Stimulated activated CD8-positive, alpha-beta memory T cell treated with anti-CD3 and anti-CD28 coated beads, Interleukin-4, amount 100 ng/mL, for 1 hour (primary cell): ENCODE measurements at places on chromosomes 2 and 18.

- DNase-seq, result no peak
These were observed 78.0 kb downstream of the CRIM1 start for GRCh38 chr2:36433311-36434217.

- DNase-seq, result no peak
These were observed 18.3 kb upstream of the CDC42EP3 start for GRCh38 chr2:37689751-37690150.

DNA sequence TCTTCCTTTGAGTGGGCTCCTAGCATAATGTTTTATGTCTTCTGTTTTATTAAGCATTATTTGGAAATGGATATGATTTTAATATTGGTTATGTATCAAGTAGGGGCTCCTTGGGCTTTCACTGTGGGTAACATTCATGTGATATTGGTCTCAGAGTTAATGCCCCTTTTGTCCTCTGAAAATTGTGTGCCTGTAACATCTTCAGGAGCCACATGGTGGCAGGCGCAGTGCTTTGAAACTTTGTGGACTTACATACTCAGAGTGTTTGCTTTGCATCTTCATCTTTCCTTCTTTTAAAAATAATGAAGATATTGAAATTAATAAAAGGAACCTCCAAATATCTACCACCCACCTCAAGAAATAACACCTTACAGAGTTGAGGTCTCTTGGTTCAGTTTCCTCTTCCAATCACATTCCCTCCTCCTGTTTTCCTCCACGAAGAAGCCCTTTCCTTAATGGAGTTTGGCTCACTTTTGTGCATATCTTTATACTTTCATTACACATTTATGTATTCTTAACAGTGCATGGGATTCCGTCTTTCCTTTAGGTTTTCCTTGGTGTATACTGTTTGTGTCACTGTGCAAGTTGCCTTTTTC is 73.5 kb downstream of the LIMS1 start:
- no peak for DNase-seq

GRCh38 chr2:163213661-163214081 is 375.1 kb upstream of the KCNH7 start:
- DNase-seq, result no peak

DNA sequence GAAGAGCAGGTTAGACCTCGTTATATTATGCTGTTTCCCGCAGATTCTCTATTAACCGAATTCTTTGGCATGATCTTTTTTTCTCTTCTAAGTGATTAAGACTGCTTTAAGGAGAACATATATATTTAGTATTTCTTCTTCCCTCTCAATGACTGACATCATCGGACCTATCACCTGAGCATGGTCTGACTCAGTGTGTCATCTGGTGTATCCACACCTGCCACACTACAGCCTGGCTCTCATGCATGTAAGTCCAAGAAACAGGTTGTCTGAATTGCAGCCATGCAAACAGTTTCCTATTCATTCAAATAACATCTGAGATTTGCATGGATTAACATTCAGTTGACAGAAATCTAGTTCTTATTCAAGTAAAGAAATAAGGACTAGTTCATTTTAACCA is 55.1 kb upstream of the CWC22 start:
- DNase-seq, result no peak

DNA sequence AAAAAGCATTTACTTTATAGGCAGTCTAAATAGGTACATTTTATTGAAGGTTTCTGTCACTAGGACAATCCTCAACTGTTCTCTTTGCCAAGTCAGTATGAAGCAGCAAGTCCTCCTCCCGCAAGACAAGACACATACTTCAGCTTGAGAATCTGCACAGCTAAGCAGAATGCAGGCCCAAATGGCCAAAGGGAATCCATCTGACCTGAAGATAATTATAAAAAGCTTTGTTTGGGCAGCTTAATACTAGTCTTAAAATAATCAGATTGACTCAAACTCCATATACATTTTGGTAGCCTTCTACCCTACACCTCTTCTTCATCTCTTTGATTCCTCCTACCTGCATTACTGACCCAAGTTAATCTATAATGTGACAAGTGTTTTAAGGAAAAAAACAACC is 1.8 kb downstream of the LANCL1 start:
- no peak for DNase-seq

DNA sequence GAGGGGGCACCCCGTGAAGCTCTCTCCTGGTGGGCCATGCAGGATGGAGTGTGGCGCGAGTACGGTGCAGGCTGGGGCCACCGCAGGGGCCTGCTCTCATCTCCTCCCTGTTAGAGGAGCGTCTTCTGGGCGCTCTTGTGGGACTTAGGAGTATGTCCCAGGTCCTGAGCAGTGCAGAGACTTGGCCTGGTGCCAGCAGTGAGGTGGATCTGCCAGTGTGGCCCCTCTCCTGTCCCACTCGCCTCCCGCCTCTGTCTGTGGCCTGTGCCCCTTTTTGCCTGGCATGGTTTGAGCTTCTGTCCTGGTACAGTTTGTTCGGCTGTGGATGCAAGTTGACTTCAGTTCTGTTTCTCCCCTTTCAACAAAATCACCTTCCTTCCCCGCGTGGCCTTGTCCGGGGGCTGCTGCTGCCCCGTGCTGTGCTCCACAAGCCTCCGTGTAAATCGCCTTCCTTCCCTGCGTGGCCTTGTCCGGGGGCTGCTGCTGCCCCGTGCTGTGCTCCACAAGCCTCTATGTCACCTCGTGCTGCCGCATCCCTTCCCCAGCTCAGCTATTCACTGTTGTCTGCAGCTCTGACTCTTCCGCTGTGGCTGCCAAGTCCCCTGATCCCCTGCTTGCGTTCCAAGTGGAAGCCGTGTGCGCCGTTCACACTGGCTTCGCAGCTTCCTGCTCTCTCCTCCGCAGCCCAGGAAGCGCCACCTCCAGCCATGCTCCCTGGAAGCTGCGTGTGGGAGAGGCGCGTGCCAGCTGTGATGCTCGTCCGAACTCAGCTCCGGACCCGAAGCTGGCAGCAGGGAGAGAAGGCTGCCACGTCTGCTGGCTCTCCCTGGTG is 13.7 kb downstream of the LDLRAD4 start:
- no peak for DNase-seq

GRCh38 chr2:30393510-30393909 is 53.5 kb upstream of the LCLAT1 start:
- DNase-seq, result no peak

DNA sequence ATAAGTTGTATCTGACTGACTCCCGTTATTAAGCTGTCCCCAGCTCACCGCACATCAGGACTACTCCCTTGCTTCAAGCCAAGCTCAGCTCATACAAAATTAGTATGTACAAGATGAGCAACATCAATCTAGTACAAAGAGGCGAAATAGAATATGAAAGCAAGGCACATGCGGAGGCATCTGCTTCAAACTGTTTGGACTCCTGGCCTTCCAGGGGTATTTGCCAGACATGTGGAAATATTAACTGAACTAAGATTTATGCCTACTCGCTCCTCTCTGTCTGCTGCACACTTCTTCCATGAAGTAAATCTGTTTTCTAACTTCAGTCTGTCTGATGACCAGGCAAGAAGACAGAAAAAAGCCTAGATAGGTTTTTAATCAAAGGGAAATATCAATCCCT is 499.8 kb downstream of the PID1 start:
- DNase-seq, result no peak

GRCh38 chr2:226077031-226077430 is 677.5 kb downstream of the NYAP2 start:
- no peak for DNase-seq

DNA sequence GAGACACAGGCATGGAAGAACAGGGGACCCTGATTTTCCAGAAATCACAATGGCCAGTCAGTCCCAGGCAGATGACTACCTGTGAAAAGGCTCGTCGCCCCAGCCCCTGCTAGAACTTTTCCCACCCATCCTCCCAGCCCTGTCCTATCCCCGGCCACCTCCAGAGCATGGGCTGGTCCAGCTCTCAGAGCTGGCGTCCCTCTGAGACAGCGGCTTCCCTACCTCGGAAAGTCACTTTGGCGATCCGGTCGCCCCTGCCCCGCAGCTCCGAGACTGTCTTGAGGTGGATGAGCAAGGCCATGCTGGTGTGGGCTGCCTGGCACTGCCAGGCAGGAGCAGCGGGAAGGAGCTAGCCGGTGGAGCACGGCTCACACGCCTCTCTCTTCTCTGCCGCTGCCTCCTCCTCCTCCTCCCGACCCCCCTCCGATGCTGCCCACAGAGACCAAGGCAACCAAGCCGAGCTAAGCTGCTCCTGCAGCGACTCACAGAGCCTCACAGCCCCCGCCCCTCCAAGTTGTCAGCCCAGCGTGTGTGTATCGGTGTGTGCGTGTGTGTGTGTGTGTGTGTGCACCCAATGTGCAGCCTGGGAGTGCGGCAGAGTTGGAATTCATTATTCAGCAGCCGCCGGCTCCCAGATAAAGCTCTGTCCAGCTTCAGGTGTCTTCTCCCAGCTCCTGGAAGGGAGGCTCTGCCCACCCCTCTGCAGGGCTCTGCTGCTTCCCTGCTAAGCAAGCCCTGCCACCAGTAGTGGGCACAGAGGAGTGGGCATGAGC is 80.5 kb upstream of the OTOF start:
- DNase-seq, result no peak

- DNase-seq, result no peak
These were observed 11.2 kb upstream of the PROM2 start for GRCh38 chr2:95262896-95263542.

- no peak for DNase-seq
These were observed 13.7 kb downstream of the TET3 start for GRCh38 chr2:73998451-73998850.

DNA sequence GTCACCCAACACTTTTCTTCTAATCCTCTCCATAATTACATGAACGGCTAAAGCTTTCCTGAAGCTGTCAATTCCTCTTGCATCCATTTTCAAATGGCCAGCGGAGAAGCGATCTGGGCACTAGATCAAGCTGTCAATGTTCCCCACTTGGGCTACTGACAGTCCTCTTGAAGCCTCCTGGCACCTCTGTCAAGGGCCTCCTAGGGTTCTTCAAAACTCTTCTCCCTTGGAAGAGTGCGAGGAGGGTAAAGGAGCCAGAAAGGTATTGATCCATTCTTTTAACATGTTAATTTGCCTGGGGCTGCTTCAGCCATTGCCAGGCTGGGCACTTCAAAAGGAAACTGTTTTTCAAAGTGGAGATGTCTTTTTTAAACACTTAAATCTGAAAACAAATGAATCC is 19.8 kb downstream of the EPHA4 start:
- no peak for DNase-seq

DNA sequence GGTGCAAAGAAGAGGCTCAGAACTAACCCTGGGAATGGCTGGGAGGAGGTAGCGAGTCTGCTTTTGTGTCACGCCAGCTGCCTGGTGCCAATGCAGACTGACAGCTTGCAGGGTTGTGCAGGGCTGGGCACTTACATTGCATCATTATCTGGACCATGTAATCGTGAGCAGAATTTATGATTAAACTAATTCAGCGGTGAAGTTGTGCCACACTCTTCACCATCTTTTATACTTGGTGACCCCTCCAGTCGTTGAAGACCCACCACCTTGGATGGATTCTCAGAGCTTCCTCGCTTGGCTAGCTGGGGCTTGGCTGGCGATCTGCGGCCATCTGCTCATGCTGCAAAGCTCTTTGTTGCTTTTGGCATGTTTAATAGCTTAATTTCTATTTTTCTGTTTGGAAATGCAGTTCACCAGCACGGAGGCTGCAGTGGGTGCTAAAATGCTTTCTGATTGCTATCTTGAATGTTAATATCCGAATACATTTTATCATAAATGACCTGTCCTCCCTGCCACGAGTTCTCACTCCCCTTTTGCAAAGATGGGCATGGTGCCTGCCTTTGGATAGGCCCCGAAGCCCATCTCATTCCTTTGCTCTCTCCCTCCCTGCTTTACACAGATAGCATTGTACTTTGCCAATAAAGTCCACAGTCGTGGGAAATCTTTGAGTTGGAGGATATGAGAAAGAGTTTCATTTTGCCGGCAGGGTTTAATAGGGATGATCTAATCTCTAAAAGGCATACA is 188.2 kb downstream of the PRKCE start:
- no peak for DNase-seq

- DNase-seq, result no peak
These were observed 187.6 kb downstream of the MYCN start for GRCh38 chr2:16127958-16128357.

DNA sequence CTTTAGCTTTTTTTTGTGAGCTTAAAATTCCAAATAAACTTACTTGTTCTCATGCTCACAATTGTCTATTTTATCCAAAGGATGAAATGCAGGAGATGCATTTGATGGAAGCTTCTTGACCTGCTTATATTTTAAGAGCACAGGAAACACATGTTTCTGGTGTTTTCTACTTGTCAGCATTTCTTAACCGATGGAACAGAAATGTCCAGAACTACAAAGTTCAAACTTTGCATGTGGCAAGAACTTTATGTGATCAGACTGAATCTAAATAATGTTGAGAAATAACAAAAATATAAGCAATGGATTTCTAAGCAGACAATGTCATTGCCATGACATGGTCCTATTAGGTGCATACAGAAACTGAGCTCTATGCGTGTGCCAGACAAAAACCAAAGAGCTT is 9.9 kb upstream of the CTLA4 start:
- no peak for DNase-seq

GRCh38 chr2:129229830-129230441 is 749.5 kb upstream of the RAB6C start:
- no peak for DNase-seq

DNA sequence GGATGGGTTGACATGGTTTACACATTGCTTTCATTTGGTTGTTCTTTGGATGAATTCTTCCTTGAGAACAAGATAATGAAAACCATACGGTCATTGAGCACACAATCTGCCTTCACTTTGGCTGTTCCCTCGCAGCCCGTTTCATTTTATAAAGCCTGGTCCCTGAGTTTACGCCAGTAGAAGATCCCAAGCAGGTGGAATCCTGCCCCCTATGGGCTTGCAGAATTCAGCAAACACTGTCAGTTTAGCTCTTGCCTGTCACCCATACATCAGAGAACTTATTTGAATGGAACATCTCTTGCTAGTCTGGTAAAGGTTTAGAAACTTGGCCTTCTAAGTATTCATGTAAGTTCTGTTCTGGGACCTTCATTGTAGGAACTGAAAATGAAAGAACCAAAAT is 666.4 kb upstream of the ZEB2 start:
- no peak for DNase-seq

DNA sequence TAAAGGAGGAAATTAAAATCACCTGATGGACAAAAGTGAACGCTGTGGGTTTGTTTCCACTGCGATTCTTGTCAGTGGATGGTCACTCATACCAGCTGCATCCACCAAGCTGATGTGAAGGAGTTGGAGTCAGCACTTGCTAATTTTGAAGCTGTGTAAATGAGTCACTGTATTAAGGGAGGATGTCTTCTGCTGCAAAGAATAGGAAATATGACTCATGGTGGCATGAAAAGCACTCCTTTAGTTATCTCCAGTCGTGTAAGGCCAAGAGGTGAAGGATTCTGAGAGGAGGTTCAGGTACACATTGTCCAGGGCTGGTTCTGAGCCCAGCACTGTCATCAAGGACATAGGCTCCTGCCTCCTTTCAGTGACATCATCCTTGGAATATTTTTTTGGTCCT is 71.7 kb upstream of the SKOR2 start:
- no peak for DNase-seq
